GM10248 (cell line): ENCODE measurements at places on chromosomes 1 and 21.

DNA sequence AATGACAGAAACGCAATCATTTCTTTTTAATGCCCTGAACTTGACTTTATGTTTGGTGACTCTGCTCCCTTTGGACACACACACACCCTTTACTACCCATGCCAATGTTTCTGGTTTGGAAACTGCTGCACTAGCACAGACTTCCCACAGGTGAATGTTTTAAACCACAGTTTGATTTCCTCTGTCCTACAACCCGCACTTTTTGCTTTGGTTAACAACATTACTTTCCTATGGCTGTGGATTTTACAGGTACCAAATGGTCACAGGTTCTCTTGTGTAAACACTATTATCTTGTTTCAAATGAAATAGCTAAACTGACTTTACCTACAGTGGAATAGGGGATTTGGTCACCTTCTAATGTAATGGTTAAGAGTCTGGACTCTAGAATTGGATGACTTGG lies 51.5 kb upstream of the ZNF644 start:
- DNase-seq, result no peak

- no peak for DNase-seq
Observed at GRCh38 chr1:243938208-243938607, 88.2 kb upstream of the AKT3 start.

DNA sequence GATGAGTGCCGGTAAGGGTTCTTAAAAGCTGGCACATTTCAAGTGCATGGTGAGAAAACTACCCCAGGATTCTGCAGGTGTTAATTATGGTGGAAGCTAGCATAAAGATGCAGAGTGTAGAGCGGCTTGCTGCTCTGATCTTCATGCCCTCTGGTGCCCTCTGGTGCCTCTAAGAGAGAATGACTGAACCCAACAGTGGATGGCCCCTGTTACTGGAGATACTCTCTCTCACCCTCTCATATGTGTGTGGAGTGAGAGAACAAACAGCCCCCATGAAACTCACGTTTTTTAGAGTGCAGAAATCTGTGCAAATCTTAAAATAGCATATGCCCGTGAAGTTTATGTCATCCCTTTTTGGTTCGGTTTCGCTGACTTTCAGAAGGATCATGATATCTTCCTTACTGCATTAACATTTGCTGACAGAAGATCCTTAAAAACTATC lies 90.0 kb downstream of the GRIK1 start:
- peak; percentile 55 for DNase-seq

GRCh38 chr1:201155354-201155753 lies 1.1 kb upstream of the TMEM9 start:
- no peak for DNase-seq

DNA sequence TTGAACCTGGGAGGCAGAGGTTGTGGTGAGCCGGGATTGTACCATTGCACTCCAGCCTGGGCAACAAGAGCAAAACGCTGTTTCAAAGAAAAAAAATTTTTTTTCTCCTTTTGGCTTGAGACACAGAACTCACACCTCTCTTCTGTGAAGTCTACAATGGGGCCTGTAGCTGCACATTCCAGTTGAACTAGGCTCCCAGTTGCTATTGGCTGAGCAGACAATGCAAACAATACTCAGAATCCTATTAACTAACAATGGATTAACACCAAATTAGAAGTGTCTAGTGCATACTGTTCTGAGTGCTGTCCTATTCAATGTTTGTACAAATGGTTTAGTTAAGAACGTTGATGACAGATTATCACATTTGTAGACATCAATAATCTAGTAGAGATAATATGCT lies 17.6 kb upstream of the MCL1 start:
- DNase-seq, result no peak

GRCh38 chr1:209342441-209343175 lies 240.9 kb upstream of the CAMK1G start:
- DNase-seq, result no peak

DNA sequence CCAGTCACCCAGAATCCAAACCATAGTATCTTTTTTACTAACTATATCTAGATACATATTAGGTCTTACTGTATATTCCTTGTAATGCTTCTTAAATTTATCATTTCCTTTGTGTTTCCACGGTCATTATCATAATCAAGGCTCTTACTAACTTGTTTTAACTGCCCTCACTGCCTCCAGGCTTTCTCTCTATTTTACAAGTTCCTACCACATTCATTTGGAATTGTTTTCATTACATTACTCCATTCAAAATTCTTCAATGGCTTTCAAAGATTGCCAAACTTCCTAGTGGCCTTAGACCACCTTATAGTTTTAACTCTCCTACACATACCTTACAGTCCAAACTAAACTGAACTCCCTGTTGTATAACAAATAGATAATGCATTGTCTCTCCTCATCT lies 6.3 kb downstream of the HFM1 start:
- DNase-seq, result no peak

DNA sequence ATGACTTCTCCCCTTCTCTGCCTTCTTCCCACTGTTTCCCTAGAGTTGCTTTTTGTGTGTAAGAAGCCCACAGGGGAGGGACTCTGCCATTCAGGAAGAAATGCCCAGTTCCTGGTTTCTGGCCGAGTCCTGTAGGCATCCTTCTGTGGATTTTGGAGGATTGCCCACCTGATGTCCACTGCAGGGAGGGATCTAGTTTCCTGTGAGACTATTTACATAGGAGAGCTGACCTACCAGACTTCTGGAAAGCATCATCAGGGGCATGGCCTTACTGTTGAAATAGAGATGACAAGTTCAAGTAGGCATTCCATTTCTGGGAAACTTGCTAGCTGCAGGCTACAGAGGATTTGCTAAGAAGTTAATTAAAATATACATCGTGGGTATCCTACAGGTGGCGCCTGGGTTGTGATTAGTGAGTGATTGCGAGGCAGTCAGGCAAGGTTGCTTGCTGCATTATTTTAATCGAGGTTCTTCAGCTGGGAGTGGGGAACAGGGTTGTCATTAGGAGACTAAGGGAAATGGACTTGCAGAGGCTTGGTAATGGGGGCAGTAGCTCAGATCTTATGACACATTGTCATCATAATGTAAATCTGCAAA lies 148.7 kb downstream of the HHAT start:
- DNase-seq, result no peak

GRCh38 chr1:10675813-10676212 lies 120.6 kb downstream of the CASZ1 start:
- no peak for DNase-seq

- no peak for DNase-seq
Observed at GRCh38 chr1:159849626-159850366, 12.7 kb downstream of the VSIG8 start.

GRCh38 chr21:38538353-38538752 lies 40.1 kb upstream of the ERG start:
- DNase-seq, result no peak

DNA sequence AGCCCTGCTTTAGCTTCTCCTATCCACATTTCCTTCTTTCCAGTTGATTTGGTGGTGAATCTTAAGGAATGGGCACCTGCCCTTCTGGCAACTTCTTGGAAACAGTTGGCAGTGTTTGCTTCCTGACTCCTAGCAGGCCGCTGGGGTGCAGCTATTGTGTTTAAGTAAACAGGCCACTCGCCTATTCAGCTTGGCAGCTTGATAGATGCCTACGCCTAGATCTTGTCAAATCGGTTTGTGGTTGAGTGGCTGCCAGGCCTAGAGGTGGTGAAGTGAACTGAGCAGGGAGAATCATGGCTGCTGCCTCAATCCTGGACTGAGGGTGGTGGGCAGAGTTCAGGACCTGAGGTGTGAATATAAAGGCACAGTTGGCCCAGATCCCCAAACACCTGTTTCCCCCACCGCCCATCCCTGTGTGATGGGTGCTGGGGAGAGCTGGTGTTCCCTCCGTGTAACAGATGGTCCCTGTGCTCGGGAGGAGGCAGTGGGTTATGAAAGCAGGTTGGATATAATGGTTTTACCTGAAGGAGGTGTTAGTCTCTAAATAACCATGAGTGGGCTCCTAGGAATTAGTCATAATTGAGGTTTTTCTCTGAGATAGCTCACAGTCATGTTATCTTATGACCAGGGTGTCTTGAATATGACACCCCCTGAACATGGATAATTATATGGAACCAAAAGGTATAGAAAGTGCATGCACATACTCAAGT lies 940 bp upstream of the PLA2G2C start:
- no peak for DNase-seq

DNA sequence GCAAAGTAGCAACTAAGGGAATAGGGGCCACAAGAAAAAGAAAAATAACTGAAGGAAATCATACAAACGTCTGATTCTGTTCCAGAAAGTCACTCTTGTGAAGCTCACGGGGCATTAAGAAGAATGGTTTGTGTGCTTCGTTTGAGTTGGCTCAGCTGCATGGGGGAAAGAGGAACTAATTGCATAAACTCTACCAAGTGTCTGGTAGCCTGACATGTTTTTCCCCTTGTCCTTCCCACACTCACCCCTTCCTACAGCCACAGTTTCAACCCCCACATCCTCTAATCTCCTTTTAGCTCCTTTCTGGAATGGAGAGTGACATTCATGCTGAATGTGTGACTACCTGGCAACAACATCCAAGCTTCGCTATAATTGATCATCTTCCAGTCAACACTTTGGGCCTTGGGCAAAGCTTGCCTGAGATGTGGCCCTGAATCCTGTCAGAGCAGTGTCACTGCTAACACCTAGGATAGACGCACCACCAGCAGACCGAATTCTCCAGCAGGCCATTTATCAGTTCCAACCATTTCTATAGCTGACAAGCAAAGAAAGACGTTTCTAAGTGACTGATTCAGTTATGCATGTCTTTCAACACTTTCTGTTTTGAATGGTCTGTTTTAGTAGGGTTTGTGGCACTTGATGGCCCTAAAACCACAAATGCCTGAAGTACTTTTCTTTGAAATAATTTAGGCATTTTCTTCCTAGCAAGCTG lies 439.6 kb downstream of the TTLL7 start:
- DNase-seq, result peak; percentile 11

- no peak for DNase-seq
Observed at GRCh38 chr1:14919751-14920150, 233.8 kb upstream of the TMEM51 start.

GRCh38 chr1:208233546-208233945 lies 10.6 kb downstream of the PLXNA2 start:
- no peak for DNase-seq

DNA sequence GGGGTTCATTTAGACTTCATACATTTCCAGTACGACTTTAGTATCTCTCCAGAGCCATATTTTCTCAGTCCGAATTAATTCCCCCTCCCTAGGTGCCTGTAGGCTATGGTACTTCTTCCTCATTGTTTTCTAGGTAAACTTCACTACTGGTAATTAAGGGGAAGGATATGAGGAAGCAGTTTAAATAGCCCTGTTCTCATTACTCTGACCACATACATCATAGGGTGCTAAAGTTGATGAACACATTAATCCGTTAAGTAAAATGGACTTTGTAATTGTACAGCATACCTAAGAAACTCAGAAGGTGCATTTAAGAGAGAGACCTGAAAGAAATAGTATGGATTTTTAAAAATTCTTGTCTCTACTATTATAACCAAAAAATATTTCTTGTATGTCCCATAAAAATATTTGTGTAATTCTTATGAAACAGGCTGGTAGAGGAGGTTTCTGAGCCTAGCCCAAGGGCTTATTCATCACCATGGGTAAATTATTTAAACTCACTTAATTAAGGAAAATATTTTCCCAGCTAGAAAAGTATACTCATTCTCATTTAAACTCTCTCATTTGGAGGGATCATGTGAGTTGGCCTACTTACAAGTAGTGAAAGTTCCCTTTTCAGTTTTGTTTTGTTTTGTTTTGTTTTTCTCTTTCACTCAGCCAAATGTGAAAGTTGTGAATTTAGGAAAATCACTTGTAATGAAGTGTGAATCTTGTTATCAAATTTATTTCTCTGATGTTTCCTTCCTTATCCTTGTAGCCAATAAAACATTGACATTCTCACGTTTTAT lies 2.0 kb downstream of the PRMT6 start:
- DNase-seq, result peak; percentile 30

GRCh38 chr21:41071258-41072171 lies 96.4 kb upstream of the BACE2 start:
- DNase-seq, result no peak

GRCh38 chr1:76444773-76445172 lies 370.2 kb downstream of the ST6GALNAC3 start:
- no peak for DNase-seq

DNA sequence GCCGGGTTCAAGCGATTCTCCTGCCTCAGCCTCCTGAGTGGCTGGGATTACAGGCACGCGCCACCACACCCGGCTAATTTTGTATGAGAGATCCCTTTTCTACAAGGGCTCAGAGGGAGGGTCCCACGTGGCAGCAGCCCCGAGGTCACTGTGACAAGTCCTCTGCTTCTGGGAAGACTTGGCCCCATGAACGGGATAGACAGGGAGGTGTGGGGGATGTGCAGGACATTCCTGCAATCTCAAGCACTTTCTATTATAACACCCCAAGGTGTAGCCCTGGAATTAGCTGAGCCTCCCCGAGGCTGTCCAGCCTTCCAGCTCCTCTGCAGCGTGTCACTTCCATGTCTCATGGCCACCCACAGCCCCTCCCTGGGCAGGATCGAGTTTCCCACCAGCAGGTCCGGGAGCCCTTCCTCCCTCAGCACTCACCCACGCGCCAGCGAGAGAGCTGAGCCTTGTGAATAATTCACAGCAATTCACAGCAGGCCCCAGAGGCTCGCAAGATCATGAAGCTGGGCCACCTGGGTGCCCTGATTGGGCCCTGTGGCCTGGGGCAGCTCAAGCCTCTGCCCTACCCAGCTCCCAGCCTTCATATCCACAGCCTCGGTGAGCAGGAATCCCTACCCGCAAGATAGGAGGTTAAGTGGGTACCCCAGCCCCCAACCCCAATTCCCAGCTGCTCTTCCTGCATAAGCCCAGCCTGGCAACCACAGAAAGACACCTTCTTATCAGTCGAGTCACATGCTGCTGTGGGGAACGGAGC lies 22.8 kb upstream of the RNU1-4 start:
- DNase-seq, result peak; percentile 37

GRCh38 chr1:94281361-94282142 lies 44.2 kb upstream of the ARHGAP29 start:
- DNase-seq, result no peak

- DNase-seq, result no peak
Observed at GRCh38 chr1:4718071-4718470, 63.7 kb downstream of the AJAP1 start.

GRCh38 chr1:9573723-9574122 lies 15.0 kb upstream of the TMEM201 start:
- DNase-seq, result peak; percentile 28

- no peak for DNase-seq
Observed at GRCh38 chr1:15151871-15152270, 1.7 kb upstream of the TMEM51 start.

- no peak for DNase-seq
Observed at GRCh38 chr1:154344977-154345837, 19.9 kb downstream of the ATP8B2 start.
